ENCODE measurements at places on chromosomes 7 and 10.

DNA sequence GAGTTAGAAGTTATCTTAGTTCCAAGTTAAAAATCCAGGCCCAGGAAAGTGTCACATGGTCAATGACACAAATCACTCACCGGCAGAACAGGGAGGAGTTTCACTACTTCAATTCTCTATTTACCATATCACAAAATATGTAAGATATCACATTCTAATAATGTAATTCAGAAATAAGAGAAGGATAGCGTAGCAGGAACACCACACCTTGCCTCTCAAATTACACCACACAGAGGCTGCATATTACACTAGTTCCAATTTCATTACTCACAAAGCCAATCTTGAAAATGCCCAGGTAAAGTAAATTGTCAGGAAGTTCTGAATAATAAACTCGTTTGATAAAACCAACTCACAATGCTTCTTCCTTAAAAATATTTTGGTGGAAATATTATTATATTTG, 169.2 kb downstream of the CTTNBP2 start:
- no peak for DNase-seq

DNA sequence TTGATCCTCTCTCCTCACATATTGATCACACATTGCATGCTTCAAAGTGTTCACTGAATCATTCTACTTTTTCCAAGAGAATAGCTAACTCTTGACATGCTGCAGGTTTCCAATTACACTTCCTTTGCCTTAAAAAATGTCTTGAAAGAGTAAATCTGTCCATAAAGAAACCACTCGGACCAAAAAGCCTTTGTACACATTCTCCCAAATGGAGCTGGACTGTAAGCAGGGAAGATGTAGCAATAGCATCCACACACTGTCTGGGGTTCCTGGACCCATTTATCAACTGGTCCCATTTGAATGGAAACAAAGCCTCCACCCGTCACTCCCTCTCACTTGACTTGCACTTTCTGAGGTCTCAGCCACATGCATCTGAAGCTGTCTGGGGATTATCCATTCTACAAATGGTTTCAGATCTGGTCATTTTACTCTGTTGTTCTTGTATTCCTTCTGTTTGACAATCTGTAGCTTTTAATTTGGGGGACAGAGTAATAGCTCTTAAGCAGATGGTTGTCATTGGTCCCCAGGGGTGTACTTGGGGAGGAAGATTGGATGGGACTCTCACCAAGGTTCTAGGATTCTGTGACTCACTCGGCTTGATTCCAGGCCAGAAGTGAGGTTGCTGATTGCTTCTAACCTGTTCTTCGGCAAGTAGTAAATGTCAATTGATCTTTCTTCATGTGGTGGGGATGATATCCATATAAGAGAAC, 203.5 kb downstream of the HIBADH start:
- no peak for DNase-seq

GRCh38 chr10:2980791-2981360, 86.5 kb upstream of the PFKP start:
- DNase-seq = no peak

- no peak for DNase-seq
These were observed 7.4 kb upstream of the FAS start for GRCh38 chr10:88983206-88983605.

- no peak for DNase-seq
These were observed 353.4 kb downstream of the FGFR2 start for GRCh38 chr10:121244818-121245217.

DNA sequence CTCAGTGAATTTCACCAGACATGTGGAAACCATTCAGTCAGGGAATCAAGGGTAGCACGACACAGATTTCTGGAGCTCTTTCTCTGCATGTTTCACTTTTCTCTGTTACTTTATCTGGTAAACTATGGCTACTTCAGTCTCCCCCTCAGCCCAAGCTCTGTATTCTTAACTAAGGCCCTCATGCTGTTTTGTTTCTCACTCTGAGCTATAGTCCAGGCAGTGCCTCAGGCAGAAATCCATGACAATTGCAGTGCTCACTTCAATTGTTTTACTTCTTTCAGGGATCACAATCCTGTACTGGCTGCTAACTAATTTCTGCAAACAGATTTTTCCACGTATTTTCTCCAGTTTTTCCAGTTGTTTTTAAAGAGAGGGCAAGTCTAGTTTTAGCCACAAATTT, 1599.9 kb upstream of the LRRTM3 start:
- DNase-seq = no peak

GRCh38 chr7:134179036-134180011, 52.2 kb downstream of the LRGUK start:
- no peak for DNase-seq

DNA sequence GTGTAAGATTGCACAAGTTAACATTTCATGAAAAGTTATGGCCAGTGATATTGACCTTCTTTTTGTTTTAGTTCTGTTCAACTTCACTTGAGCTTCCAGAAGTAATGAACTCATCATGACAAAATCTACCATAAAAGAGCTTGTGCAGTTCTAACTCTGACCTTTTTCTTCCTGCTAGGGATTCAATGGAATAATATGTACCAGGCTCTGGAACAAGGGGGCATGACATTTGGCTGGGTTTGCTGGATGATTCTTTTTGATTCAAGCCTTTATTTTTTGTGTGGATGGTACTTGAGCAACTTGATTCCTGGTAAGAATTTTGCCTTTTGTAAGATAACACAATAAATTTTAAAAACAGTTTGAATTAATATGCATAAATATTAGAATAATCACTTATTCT, 205.0 kb downstream of the ABCA13 start:
- no peak for DNase-seq

DNA sequence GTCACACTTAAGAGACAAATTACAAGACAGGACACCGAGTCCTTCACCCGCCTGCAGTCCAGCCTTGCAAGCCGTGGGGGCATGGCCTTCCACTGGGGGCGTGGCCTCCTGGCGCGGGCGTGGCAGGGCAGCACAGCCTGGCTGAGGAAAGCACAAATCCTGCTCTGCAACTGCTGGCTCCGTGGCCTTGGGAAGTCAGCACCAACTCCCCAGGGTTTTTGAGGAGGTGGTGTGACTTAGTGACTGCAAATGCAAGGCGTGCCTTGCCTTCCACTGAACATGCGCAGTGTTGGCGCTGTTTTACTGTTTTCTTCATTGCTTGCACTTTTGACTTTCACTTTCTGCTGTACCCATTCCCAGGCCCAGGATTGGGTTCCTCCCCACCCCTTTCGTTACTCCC, 12.9 kb upstream of the BMS1 start:
- DNase-seq = no peak

DNA sequence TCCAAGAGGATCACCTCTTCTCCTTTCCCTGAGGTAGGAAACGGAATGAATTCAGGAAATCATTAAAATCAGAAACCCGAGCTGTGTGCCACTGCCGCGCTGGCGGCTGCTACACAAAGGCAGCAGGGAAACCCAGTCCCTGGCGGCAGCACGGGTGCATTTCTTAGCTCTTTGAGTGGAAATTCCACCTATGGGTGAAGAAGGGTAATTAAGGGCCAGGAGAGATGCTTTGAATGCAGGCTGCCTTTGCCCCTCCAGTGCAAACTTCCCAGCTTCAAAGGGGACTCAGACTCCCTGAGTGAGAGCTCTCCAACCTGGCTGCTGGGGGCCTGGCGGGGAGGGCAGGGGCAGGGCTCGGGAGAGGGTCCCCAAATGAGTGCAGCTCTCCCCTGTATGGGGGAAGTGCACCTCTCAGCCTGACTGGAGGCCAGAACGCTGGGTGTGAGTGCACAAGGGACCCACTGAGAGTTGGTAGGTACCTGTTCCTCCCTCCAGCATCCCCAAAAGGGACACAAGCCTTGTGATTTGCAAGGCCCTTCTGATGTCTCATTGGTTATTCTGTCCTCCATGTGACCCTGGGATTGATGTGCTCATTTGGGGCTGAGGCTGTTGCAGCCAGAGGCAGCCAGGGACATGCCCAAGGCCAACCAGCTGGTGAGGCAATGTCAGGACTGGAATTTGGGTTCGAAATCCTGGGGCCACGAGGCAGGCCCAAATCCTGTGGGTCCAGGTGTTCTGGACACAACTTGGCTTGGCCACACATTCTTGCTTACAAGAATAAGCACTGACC, 16.3 kb upstream of the ZMIZ1 start:
- DNase-seq = peak; percentile 46

DNA sequence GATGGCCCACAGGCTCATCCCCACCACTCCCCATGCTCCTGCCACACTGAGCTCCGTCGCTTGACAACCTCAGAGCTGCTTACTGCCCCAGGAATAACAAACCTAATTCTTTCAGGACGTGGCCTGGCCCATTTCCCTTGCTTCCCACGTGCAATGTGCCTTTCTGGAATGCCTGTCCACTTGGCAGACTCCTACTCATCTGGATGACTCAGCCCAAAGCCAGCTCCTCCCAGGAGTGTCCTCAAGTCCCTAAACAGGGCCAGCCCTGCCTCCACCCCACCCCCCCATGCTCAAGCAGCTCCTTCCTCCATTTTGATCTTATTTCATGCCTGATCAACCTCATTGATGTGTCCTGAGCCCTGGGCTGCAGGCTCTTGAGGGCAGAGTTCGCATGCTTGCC, 164.9 kb upstream of the RNF32 start:
- no peak for DNase-seq

- DNase-seq = no peak
These were observed 6.0 kb upstream of the MNX1 start for GRCh38 chr7:157016352-157017041.

DNA sequence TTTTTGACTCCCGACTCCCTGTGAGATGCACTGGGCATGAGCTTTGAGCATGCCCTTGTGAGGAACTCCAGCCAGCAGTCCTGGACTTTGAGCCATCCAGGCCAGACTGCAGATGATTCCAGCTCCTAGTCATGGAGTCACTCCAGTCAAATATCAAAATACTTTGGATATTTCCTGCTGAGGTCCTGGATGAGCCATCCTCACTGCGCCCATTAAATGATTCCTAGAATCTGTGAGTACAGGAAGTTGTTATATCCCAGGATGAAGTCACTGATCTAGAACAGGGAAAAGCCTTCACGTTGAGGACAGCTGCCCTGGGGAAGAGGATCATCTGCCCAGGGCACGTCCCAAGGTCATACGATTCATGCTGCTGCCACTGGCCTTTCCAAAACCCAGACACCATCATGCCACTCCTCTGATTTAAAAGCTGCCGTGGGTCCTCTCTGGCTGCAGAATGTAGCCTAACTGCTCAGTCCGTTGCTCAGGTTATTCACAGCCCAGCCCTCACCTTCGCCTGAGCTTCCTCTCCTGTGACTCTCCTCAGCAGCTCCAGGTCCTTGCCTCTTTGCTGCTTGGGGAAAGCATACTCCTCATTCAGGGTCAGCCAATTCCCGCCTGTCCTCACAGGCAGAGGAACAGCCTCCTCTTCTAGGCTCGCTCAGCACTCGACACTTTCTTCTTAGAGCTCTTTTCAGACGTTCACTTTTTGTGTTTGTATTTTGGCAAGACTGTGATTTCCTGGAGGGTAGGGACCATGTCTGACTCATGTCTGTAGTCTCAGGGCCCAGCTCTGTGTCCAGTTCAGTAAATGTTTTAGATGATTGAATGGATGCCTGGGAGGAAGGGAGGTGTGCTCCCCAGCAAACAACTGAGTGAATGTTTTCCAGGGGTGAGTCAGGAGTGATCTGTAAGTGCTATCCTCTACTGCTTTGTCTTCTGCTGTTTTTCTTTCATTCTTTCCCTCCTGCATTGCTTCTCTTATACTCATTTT, 157.8 kb downstream of the SNX10 start:
- DNase-seq = no peak

- DNase-seq = no peak
These were observed 11.6 kb downstream of the TMEM273 start for GRCh38 chr10:49176310-49177268.

GRCh38 chr10:24210501-24210900, 1.6 kb downstream of the KIAA1217 start:
- DNase-seq = no peak

GRCh38 chr7:98221611-98222532, 10.6 kb downstream of the BHLHA15 start:
- no peak for DNase-seq

GRCh38 chr7:139869886-139870285, 40.8 kb downstream of the TBXAS1 start:
- no peak for DNase-seq

DNA sequence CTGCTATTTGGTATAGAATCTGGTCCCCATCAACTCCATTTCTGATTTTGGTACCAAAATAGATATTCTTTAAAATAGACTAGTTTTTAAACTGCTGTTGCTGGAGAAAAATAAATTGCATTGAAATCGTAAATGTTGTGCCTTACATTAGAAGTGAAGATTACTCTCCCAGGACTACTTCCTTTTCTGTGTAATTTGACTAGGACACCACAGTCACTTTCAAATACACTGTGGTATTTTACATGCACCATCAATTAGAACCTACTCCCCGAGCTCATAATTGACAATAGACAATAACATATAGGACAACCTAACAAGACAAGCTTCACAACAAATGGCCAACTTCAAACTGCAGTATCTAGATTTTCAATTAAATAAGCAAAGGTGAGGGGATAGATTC, 211.5 kb downstream of the DGKB start:
- DNase-seq = no peak

GRCh38 chr10:84715911-84716310, 387.5 kb downstream of the CCSER2 start:
- DNase-seq = no peak

- DNase-seq = no peak
These were observed 7.9 kb upstream of the ZNF248 start for GRCh38 chr10:37865264-37865663.

DNA sequence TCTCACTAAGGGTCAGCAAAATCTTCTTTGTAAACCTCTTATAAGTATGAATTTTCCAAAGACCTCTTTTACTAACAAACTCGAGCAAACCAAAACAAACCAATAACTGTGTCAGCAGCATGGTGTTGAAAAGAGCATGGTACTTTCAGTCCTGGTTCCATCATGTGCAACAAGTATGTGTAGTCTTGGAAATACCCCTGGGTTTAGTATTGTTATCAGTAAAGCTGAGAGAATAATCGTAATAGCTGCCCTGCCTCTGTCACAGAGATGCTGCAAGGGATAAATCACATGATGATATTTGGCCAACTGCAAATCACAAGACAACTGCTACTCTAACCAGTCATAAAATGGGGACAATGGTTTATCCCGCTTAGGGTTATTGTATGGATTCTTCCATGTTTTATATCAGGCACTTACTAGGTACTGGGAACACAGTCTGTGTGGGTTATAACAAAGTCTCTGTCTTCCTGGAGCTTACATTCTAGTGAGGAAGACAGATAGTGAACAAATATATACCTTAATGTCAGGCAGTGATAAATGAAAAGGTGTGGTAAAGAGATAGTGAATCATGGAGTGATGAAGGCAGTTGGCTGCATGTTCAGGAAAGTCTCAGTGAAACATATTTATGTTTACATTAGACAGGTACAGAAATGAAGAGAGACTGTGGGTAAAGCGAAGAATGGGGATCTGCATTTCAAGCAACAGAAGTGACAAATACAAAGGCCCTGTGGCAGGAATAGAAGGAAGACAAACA, 60.5 kb upstream of the C10orf90 start:
- no peak for DNase-seq
